ENCODE measurements at places on chromosomes 13 and 19.

DNA sequence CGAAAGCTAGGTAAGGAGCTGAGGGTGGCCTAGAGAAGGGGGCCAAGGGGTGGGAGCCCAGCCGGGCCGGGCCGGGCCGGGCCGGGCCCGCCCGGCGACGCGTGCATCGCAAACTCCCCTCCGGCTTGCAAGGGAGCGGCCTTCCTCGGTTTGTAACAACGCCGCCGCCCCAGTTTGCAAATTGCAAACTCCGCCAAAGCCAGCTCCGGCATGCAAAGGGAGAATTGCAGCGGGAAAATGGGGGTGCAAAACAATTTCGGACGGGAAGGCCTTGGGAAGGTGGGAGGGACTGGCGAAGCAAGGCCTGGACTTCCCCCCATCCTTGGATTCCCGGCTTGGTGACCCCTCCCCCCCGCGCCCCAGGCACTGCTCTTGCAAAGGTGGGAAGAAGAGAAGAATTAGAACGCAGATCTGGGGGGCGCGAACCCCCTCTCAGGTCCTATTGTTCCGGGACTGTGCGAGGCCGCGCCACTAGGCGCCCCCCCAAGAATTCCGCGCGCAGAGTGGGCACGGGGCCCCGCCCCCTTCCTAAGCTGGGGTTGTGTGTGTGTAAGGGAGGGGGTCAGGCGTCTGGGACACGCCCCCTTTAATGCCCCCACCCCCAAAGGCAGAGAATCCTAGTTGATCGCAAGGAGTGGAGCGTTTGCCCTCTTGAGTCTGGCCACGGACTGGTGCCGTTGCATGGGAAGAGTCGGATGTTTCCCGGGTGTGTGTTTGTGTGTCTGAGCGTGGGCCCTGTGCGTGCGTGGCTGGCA lies 926 bp downstream of the PRR12 start:
- no peak for DNase-seq

GRCh38 chr19:33375156-33375836 lies 1.8 kb downstream of the CEBPG start:
- no peak for DNase-seq

GRCh38 chr19:33368074-33368864 lies 5.2 kb upstream of the CEBPG start:
- no peak for DNase-seq

GRCh38 chr13:95335667-95336066 lies 34.4 kb upstream of the ABCC4 start:
- no peak for DNase-seq

- no peak for DNase-seq
These were observed 7.6 kb downstream of the EPS8L1 start for GRCh38 chr19:55083004-55083850.

DNA sequence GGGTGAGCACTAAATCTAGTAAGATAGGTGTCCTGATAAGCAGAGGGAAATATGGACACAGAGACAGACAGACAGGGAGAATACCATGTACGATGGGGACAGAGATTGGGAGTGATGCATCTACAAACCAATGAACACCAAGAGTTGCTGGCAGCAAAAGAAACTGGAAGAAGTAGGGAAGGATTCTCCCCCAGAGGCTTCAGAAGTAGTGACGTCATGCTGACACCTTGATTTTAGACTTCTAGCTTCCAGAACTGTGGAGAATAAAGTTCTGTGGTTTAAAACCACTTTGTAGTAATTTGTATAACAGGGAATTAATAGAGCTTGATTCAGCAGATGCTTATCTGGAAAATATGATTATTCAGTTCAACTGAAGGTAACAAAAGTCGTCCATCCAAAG lies 66.1 kb downstream of the SLC10A2 start:
- DNase-seq = no peak

Measured in GM12892 (cell line).